ENCODE measurements at places on chromosomes 5 and 9.

- no peak for DNase-seq
Observed at GRCh38 chr5:75277463-75277862, 40.8 kb upstream of the ANKRD31 start.

DNA sequence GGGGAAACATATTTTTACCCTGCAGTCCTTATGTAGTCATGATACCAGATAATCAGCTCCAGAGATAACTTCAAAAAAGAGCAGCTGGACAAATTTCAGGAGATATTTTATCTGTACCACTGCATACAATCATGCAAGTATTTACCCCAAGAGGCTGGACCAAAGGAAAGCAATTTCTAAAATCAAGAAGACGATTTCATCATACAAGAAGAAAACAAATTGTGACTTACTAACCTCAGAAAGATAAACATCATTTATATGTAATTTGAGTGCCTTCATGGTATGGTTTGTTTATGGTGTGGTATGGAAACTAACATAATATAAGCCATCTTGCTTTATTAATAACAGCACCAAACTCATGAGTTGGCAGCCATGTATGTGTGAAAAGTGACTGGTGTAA lies 603.6 kb downstream of the PSAT1 start:
- no peak for DNase-seq

GRCh38 chr9:129509533-129509928 lies 111.4 kb downstream of the C9orf50 start:
- no peak for DNase-seq

- no peak for DNase-seq
Observed at GRCh38 chr5:100641833-100642232, 106.7 kb downstream of the FAM174A start.

GRCh38 chr5:174511714-174512253 lies 212.6 kb upstream of the MSX2 start:
- DNase-seq: no peak

DNA sequence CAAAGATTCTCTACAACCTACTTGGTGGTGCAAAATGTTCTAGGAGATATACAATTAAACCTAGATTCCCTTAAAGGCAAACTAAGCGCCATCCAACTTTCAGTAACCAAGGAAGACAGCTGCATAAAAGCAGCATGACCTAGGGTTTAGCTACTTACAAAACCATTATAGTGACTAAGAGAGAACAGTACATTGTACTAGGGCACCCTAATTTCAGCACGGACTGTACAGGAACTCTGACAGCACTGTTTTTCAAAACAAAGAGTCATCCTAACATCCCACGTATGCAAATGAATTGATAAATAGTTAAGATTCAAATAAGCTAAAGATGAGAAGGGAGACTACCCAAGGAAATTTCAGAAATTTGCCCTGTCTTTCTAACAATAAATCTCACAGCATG lies 30.0 kb downstream of the STRBP start:
- no peak for DNase-seq
